ENCODE measurements at places on chromosomes 12 and 14.
A peak's percentile ranks its signal among the peaks of the same experiment; 100 is the strongest.

- DNase-seq: no peak
These were observed 159.9 kb upstream of the TMTC1 start for GRCh38 chr12:29943683-29944082.

DNA sequence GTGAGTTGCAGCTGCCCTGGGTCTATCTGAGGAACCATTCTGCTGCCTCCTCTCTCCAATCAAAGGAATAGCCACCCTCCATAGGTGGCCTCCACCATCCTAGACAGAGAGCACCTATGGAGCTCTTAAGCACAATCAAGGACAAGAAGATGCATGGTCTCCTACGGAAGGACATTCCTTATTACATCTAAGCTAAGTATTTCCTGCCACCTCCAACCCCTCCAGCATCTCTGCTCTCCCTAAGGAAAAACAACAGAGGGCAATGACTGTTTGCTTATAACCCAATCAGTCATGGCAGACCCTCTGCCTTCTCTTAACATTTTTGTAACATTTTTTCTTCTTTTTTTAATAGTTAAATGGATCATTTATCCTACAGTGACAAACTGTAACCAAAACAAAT is 14.8 kb upstream of the OR6J1 start:
- no peak for DNase-seq

DNA sequence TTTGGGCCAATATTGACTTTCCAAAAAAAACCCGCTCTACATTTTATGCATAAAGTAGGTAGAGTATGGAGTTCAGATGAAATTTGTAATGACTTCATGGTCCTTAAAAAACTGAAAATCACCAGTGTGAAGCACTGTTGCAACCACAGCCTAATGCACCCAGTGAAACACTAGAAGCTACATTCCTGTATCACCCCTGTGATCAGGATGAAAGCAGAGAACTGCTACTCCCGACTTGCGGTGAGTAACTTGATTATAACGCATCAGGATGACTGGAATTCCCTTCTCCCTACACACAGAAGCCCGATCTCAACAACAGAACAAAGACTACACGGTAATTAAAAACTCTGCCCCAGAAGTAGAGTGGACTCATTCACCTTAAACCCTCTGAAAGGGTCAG is 33.8 kb downstream of the SPTB start:
- DNase-seq: no peak

GRCh38 chr12:68240975-68241374 is 12.4 kb downstream of the IL22 start:
- no peak for DNase-seq

- no peak for DNase-seq
These were observed 454.4 kb downstream of the VRK1 start for GRCh38 chr14:97251491-97252155.

GRCh38 chr12:98439981-98440581 is 75.3 kb upstream of the TMPO start:
- DNase-seq: no peak

- DNase-seq: no peak
These were observed 29.7 kb downstream of the PLEKHG3 start for GRCh38 chr14:64733899-64734298.

DNA sequence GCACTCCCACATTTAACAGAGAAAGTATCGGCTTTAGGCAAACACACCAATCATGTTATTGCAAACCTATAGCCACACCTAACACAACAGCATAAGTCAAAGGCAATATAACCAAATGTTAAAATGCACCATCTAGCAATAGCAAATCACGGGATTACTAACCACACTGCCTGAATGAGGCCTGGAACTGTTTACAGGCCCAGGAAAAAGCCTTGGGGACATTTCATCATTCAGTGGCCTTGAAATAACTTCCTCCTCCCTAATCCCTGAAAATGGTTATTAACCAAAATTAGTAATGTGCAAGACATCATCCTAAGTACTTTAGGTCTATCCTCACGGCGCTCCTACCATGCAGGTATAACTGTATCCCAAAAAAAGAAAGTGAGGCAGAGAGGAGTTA is 2.3 kb downstream of the GALC start:
- no peak for DNase-seq

DNA sequence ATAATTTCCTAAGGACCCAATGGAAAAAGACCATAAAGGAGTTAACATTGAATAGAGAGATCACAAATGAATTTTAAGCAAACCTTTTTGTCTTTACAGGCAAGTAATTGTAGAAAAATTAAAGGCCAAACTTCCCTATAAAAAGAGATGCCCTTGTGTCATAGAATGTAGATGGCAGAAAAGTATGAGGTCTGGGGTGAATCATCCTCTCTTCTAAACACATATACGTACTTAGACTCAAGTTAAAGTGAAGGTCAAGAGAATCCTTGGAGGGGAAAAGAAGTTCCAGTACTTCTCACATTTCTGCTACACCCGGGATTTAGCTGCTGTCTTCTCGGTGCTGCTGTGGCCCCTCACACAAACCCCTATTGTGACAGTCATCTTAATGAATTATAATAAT is 116.2 kb upstream of the ARID2 start:
- DNase-seq: no peak

DNA sequence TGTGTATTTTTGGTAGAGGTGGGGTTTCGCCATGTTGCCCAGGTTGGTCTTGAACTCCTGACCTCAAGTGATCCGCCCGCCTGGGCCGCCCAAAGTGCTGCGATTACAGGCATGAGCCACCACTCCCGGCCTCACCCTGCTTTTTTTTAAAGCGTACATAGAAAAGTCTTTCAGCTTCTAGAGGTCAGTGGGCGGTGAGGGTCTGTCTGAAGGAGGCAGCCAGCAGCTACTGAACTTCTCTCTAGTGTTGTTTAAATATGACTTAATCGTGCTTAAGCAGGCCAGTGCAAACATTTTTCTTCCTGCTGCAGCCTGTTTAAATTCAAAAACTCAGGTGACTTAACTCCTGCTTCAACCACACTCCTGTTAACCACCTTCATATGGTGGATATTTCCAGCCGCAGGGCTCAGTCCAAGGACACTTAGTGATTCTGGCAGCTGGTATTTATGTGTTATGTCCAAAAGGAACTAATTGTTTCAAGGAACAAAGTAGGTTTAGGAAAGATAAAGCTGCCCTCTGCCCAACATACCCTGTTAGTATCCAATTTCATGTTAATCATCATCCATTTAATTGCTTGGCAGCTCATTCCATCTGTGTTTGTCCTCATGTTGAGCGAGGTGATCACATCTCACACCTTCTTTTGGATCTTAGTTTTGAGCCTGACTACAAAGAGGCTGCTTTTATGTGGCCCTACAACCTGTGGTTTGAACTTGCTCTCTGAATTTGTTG is 2.0 kb downstream of the PRKAB1 start:
- DNase-seq: no peak

- no peak for DNase-seq
These were observed 43.7 kb upstream of the CNTN1 start for GRCh38 chr12:40648519-40648918.

GRCh38 chr12:78470354-78471195 is 394.0 kb upstream of the SYT1 start:
- DNase-seq: no peak

DNA sequence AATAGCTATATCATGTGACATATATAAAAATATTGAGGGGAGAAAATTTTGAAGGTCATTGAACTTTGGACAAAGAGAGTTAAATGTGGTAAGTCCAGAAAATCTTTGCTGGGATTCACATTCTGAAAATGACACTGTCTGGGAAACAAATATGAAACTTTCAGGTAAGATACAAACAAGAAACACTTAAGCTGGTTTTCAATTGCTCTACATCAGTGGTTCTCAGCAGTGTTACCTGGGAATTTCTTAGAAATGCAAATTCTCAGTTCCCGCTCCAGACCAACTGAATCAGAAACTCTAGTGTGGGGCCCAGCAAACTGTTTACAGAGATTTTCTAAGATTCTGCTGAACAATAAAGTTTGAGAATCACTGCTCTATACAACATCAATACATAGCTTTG is 3.6 kb upstream of the CDK17 start:
- DNase-seq: no peak

DNA sequence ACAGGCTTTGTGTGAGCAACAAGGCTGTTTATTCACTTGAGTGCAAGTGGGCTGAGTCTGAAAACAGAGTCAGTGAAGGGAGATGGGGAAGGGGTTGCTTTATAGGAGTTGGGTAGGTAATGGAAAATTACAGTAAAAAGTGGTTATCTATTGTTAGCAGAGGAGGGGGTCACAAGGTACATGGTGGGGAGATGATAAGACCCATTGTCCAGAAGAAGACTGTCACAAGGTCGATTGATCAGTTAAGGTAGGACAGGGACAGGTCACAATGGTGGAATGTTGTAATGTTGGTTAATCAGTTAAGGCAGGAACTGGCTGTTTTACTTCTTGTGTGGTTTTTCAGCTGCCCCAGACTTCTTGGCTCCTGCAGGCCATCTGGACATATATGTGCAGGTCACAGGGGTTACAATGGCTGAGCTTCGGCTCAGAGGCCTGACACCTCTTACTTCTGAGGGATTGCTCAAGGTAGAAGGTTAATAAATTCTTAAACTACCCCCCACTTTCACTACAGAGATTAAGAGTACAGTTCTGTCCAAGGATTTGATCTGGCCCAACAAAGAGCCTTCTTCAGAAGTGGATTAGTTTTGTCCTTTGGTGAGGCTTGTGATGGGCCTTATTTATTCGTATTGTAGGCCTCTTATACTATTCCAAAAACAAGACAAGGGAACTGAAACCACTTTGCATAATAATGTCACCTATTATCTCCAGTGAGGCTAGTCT is 13.8 kb upstream of the DHRS4 start:
- no peak for DNase-seq

DNA sequence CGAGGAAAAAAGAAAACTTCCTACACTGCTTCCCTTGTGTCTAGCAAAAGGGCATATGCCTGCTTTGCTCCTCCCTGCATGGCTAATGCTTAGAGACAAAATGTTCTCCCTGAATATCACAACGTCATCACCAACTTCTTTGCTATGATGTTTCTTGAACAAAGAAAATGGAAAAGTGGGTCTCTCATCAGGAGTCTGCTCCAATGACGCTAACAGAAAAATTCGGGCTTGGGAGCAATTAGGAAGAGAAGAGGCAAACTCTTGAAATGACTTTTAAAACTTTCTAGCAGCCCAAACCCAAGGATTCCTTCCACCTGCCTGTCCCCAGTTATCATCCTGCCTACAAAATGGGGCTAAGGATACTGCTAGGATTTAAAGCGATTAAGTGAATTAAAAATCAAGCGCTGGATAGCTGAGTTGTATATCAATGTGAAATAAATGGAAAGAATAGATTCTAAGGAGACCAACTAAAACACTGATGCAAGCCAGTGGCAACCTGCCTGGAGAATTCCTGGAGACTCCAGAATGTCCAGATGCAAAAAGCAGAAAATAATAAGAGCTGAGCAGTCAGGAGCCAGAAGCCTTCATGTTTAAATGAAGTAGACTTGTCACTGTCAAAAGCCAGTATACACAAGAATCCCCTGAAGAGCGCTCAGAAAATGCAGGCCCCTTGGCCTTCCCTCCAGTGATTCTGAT is 183.8 kb downstream of the DPF3 start:
- DNase-seq: no peak

GRCh38 chr14:106489112-106489881 is 962.9 kb downstream of the TMEM121 start:
- DNase-seq: no peak

GRCh38 chr14:28772613-28773012 is 6.0 kb downstream of the FOXG1 start:
- DNase-seq: no peak

GRCh38 chr14:73728717-73729330 is 14.6 kb upstream of the PNMA1 start:
- DNase-seq: peak; percentile 82

GRCh38 chr14:103527408-103528145 is 1.4 kb upstream of the TRMT61A start:
- DNase-seq: no peak

DNA sequence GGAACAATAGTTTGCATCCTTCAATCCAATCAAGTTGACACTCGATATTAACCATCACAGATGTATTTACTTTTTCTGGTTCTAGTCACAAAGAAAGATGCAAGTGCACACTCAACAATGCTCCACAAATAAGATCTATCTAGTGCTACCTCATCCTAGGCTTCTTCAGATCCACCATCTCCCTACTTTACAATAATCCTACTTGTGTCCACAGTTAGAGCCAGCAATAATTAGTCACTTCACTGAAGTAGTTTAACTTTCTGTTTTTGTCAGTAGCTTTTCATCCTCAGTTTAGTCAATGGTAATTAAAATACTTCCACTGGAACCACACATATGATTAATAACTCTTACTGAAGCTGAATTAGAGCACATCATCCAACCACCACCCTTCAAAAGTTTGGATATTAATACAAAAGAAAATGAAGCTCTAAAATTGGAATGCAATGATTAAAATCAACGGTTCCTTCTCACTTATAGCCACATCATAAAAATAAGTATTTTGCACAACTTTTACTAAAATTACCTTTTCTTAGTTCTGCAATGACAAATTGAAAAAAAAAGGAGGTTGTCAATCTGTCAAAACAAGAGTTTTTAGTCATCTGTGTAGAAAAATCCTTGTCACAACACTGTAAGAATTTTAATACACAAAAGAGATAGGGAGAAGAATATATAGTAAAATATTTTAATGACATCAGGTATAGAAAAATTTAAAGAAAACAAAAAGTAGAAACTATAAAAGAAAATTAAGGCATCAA is 28.2 kb upstream of the SNRPF start:
- DNase-seq: no peak

DNA sequence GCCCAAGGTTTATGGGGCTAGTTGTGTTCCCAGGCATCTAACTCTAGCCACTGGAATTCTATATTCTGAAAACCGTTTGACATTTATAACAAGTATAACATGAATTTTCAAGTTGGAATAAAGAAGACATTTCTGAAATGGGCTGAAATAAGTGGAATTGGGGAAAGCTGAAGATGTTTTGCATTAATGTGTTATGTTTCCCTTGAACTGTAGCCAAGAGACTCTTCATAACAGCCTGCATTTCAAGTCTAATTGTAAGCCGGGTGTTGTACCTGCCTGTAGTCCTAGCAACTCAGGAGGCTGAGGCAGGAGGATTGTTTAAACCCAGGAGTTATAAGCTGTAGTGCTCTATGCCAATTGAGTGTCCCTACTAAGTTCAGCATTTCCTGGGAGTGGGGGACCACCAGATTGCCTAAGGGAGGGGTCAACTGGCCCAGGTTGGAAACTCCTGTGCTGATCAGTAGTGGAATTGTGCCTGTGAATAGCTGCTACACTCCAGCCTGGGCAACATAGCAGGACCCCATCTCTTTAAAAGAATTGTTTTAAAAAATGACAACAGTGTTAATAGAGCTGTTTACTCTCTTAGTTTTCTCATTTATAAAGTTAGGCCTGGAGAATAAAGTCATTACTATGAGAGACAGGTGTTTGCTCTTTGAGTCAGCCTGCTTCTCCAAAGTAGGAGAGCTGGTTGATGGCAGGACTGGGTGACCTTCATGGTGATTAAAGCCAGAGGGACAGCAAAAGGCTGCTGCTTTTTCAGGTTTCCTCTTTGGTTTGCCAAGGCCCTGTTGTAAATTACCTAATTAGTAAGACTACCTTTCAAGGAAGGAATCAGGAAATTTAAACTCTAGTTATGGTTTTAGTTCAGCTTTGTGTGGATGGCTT is 483.6 kb upstream of the RGS6 start:
- DNase-seq: no peak

GRCh38 chr12:64583771-64584421 is 26.4 kb upstream of the RASSF3 start:
- no peak for DNase-seq

GRCh38 chr14:96748362-96748761 is 48.8 kb upstream of the VRK1 start:
- no peak for DNase-seq

GRCh38 chr14:22641846-22642245 is 2.3 kb downstream of the OR6J1 start:
- no peak for DNase-seq

All from stimulated activated CD8-positive, alpha-beta memory T cell treated with anti-CD3 and anti-CD28 coated beads, Interleukin-4, amount 100 ng/mL, for 1 hour (primary cell).